ENCODE measurements at places on chromosomes 4 and X.

GRCh38 chrX:115957862-115958490, 212.6 kb upstream of the AGTR2 start:
- no peak for DNase-seq

GRCh38 chrX:42028109-42028508, 104.8 kb upstream of the CASK start:
- DNase-seq: no peak

DNA sequence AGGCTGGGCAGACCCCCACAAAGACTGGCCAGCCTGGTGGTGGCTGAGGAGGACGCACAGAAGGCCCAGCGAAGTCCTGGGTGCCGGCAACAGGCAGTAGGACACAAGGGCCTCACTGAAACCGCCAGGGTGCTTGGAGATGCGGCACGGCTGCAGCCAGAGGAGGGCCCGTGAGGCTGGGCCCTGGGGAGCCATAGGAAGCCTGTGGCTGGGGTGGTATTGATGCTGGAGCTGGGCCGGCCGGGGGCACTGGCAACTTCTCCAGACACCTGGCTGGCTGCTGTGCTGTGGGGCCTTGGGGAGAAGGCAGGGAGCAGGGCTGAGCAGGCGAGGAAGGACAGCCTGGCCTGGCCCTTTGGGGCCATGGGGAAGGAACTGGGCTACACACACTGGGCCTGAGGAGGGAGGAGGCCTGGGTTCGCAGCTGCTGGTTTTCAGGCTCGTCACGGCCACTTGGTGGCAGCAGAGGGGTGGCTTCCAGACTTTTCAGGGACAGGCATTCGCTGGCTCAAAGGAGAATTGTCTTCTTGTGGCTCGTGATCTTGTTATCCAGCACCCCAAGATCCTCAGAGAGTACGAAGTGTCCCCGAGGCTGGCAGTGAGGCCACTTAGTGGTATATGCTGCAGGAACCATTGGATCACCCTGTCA, 37.2 kb downstream of the ATP2B3 start:
- peak; percentile 13 for DNase-seq

GRCh38 chr4:128483816-128484215, 196.2 kb upstream of the PGRMC2 start:
- no peak for DNase-seq

GRCh38 chr4:51890760-51891159, 47.8 kb downstream of the DCUN1D4 start:
- no peak for DNase-seq

DNA sequence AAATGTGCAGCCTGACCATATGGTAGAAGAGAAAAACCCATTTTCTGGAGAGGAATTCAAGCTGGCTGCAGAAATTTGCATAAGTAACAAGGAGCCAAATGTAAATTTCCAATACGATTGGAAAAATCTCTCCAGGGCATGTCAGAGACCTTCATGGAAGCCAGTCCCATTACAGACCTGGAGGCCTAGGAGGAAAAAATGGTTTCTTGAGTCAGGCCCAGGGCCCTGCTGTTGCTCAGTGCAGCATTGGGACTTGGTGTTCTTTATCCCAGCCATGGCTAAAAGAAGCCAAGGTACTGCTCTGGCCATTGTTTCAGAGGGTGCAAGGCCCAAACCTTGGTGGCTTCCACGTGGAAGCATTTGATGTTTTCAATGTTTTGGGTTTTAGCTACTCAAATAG, 70.6 kb downstream of the MAGEC2 start:
- DNase-seq: no peak

GRCh38 chr4:4455210-4455865, 68.4 kb downstream of the NSG1 start:
- no peak for DNase-seq

- DNase-seq: no peak
Measured at GRCh38 chr4:70179811-70180210, 15.7 kb upstream of the ODAM start.

- no peak for DNase-seq
Measured at GRCh38 chr4:122378711-122379110, at the start of gene ADAD1. ADAD1 (plus strand) TSS chr4:122379011; CDS start chr4:122380070, 1,059 bp downstream.

GRCh38 chrX:54560411-54560810, 30.4 kb downstream of the GNL3L start:
- DNase-seq: no peak

GRCh38 chrX:72685018-72685417, 29.1 kb downstream of the PHKA1 start:
- no peak for DNase-seq

- no peak for DNase-seq
Measured at GRCh38 chr4:26407476-26407875, 82.8 kb downstream of the CCKAR start.

DNA sequence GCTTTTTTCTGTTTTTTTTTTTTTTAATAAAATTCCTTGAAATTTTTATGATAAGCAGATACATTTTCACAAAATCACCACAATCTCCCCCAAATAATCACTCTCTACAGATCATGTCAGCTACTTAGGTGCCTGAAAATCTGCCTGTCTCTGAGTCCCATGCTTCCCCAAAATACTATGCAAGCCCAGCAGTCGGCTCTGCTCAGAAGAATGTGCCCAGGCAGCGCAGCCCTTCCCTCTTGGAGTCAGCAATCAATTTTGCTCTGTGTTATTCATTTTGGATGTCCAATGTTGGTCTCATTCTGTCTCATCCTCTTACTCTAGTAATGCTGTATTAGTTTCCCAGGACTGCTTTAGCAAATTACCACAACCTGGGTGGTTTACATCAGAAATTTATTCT, 24.9 kb upstream of the C1QTNF7 start:
- no peak for DNase-seq

DNA sequence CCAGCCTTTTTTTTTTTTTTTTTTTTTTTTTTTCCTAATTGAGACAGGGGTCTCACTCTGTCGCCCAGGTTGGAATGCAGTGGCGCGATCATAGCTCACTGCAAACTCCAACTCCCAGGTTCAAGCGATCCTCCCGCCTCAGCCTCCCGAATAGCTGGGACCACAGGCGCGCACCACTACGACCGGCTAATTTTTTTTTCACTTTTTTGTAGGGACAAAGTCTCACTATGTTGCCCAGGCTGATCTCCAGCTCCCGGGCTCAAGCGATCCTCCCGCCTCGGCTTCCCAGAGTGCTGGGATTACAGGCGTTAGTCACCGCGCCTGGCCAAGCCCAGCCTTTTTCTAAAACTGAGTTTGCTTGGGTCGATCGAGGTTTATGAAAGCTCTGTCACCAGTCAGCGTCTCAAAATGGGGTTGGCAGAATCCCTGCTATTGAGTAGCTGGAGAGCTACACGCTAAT, 1.3 kb upstream of the OTUD5 start:
- no peak for DNase-seq

GRCh38 chr4:186104890-186105646, 564 bp downstream of the FAM149A start:
- DNase-seq: no peak

DNA sequence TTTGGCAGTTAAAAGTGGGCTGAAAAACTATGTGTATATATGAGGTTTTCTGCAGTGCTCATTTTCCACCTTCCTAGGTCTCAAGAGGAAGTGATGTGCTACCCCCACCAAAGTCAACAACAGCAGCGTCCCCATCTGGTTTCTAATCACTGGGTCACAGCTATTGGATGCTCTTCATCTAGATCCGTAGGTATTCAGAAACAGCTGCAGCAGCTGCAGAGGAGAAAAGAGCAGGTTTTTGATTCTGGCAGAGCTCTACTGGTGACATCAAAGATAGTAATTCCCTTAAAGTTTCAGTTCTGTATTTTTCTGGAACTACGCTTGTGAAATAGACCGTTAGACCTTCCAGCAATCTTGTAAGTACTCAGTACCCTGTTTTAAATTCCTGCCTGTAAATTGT, 5.8 kb upstream of the GUCY2F start:
- DNase-seq: no peak

DNA sequence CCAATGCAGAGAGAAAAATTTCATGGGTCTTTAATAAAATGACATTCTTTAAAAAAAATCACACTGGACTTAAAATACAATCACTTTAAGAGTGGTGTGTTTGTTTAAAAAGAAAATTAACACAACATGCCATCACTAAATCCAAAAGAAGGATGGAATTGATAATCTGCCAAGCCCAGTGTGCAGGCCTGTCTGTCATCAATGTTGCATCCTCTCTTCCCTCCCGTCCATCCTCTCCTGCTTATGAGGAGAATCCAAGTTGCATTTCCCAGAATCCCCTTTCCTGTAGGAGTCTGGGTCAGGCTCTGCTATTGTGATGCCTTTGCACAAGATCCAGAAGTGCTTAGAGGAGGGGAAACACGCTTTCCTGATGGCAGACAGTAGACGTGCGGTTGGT, 169.4 kb downstream of the MID1 start:
- no peak for DNase-seq

GRCh38 chr4:168028970-168029597, 63.3 kb upstream of the ANXA10 start:
- DNase-seq: no peak

GRCh38 chr4:78244705-78245485, 187.8 kb downstream of the FRAS1 start:
- DNase-seq: no peak

DNA sequence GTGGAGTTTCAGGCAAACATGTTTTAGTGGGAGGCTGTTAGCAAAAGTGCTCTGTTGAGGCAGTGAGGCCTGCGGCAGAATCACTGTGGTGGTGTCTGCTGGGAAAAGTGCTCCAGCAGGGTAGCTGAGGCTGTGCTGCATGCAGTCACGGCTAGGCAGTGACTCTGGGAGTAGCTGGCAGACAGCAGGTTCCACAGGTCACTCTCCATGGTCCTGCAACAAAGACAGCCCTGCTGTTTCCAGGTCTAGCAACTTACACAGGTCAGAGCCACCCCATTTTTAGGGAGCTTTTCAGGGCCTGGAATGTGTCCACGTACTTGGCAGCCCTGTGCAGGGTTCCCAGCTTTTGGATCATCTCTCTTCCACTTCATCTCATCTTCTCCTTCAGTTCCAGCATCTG, 184.3 kb downstream of the NAA11 start:
- DNase-seq: no peak

DNA sequence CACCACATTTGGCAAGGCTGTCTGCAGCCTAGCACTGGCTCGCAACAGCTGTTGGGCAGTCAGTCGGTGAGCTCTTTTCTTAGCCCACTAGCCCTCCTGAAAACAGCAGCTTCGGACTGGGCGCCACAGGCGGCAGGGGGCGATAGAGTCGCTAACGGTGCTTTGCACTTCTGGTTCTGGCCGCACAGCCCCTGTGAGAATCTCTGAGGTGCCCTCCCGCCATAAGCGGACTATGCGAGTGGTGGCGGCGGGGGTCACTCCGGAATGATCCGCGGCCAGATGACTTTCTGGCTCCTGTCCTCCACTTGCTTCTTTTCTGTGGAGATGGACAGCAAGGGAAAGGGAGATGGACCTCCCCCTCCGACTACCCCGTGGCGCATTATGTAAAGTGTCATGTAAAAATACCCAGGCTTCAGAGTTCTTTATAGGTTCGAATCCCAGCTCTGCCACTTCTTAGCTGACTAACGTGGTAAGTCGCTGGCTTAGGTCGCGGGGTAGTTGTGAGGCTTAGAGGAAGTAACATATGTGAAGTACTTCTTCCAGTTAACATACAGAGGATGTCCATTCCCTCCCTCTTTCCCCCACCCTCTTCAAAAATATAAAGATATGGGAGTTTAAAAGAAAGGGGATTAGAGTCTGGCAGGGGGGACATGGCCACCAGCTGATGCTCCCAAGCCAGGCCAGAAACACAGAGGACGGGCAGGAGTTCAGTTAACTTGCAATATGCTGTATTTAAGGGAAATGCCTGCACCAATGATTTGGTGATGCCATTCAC, 11.0 kb downstream of the ARHGAP36 start:
- DNase-seq: no peak

GRCh38 chr4:4948370-4948769, 70.9 kb downstream of the CYTL1 start:
- DNase-seq: no peak

DNA sequence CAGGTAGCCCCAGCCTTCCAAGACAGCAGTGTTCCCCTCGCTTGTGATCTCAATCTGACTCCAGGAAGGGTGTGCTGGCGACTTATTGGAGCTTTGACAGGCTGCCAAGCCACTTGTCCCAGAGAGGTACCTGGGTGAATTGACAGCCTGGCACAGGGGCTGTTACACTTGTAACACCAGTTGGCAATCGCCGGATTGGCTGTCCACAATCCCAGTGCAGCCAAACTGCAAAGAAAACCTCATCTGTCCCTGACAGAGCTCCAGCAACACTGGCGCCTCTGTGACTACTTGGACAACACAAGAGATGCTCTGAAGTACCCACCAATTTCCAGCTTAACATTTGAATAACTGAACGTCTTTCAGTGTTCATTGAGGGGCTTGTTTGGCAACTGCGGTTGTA, 76.8 kb upstream of the PRPS1 start:
- DNase-seq: no peak

DNA sequence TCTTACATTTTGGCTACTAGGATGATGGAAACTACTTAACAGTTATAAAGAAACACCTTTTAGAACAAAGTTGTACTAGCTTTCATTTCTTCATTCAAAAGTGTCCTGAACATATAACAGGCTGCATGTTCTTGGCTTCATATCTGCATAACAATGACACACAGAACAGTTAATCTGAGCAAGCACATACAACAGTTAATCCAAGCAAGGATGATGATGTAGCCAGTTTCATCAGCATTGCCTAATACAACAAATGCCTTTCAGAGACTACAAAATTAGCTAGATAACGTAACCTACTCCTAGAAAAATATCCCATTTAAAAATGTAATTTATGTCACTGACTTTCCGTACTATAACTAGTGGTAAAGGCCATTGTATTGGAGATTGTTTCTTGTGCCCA, 182.1 kb downstream of the SCFD2 start:
- no peak for DNase-seq

GRCh38 chr4:99359480-99360204, 7.1 kb upstream of the ADH1C start:
- no peak for DNase-seq

GRCh38 chrX:153999359-154000037, 20.2 kb downstream of the IRAK1 start:
- DNase-seq: no peak

DNA sequence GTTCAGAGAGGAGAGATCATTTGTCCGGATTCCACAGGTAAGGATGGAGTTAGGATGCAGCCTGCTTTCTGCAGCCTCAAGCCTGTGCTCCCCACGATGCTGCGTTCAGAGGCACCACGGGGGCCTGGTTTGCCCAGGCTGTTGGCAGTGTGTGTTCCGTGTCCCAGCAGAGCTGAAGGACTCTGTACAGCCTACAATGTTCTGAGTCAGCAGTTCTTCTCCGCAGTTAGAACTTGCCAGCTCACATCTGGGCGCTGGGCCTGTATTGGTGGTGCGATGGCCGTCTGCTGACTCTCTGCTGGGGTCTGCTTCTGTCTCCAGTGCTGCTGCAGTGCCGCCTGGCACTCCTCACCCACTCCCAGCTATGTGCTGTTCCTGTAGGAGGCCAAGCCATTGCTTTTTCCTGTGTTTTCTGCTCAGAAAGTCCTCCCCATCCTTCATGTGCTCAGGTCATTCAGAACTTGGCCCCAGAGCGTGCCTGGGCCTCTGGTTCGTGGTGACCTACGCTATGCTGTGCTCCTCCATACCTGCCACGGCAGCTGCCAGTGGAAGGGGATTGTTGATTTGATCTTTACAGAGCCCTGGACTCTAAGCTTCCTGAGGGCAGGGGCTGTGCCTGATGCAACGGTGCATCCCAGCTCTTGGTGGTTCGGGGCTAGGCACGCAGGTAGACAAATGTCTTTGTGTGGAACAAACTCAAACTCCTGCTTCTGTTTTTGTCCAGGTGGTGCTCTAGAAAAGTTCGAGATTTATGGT, 42.6 kb upstream of the TADA2B start:
- no peak for DNase-seq

GRCh38 chrX:50988649-50989048, 78.1 kb downstream of the BMP15 start:
- no peak for DNase-seq
